SHP77 treated with DMSO at 0.1 percent for 48 hours (cell line): ENCODE measurements at places on chromosomes 11 and 22.

GRCh38 chr22:20248461-20248978 is 19.6 kb downstream of the RTN4R start:
- no peak for DNase-seq

DNA sequence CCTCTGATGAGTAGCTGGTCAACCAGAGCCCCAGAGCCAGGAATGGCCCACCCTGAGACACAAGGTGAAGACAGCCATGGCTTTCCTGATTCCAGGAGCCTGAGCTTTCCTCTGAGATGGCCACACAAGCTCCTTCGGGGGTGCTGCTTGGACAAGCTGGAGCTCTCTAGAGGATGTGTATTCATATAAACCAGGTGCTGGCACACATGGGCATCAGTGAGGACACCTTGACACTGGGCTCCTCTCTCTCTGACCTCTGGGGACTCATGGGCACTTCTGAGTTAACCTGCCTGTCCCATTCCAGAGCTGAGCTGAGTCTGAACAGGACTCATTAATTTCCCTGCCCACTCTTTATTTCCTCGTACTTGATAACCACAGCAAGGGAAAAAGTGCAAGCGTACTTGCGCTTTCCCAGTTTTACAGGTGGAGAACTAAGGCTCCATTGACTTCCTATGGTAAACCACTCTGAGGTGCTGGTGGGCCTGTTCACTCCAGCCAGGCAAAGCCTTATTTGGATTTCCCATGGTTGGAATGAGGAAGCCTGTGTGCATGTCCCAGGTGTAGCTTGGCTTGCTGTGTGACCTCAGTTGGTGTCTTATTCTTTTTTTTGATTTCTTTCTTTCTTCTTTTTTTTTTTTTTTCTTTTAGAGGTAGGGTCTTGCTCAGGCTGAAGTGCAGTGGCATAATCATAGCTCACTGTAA is 25.4 kb downstream of the INSC start:
- no peak for DNase-seq

- DNase-seq, result no peak
Measured at GRCh38 chr11:2215561-2216399, 44.2 kb upstream of the TH start.

GRCh38 chr11:117946156-117946841 is 17.1 kb upstream of the TMPRSS13 start:
- DNase-seq, result no peak

DNA sequence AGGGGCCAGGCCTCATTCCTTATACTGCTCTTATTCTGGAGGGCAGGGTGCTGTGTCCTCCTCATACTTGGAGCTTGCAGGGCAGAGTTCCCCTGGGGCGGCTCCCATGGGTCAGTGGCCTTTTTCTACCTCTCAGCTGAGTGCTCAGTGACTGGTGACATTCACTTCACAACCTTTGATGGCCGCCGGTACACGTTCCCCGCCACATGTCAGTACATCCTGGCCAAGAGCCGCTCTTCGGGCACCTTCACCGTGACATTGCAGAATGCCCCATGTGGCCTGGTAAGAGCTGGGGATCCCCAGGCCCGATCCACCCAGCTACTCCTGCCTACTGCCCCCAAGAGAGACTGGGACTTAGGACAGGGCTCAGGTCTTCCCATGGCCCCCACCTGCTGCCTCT is 14.5 kb downstream of the OTOG start:
- no peak for DNase-seq

DNA sequence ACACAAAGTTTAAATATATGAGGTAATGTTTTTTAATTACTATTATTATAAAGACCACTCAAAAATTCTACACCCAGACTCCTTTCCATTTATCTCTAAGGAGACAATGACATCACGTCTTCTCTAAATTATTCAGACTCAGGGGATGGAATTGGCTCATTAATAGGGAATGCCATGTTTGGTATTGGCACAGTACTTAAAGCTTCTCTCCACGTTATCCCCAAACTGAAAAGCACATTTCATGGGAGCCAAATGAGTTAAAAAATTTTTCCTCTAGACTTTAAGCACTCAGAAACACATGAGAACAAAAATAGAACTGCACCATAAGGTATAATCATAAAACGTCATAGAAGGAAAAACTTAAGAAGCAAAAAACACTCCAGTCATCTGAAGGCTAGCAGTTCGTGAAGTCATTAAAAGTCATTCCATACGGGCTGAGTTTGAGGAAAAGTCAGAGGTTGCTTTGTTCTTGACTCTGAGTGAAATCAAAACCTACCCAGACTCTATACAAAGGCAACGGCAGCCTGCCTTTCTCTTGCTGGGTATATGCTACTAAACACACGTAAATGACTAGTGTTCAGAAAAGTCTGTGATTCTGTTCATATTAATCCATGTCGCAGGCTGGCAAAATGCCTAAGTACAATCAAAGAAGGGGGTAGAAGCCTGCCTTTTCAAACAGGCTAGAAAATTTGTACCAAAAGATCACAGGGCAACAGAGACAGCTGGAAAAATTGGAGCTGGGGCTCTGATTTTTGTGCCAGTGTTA is 8.7 kb upstream of the MPPED2 start:
- no peak for DNase-seq

DNA sequence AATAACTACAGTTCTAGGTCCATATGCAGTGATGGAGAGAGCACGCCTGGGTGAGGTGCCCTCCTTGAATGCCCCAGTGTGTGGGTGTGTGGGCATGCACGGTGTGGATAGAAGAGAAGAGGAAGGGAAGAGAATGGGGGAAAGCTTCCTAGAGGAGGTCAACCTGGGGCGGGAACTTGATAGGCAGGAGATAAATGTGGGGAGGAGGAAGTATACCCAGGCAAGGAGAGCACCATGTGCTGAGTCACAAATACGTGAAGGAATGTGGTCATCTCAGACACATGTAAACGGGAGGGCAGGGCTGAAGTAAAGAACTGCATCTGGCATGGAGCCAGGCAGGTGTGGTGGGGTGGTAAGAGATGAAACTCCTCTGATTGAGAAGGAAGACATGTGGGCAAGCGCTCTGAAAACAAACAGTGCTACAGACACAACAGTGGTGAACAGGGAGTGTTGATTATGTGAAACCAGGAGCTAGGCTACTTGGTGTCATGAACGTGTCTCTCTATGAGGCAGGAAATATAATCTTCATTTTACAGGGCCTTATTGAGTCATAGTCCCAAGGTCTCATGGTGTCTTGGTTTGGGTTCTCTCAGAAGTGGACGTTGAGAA is 61.5 kb upstream of the EED start:
- DNase-seq, result no peak

GRCh38 chr11:67167091-67167490 is 48.0 kb downstream of the KDM2A start:
- no peak for DNase-seq

- no peak for DNase-seq
Measured at GRCh38 chr11:109853156-109853776, 239.9 kb upstream of the ZC3H12C start.

DNA sequence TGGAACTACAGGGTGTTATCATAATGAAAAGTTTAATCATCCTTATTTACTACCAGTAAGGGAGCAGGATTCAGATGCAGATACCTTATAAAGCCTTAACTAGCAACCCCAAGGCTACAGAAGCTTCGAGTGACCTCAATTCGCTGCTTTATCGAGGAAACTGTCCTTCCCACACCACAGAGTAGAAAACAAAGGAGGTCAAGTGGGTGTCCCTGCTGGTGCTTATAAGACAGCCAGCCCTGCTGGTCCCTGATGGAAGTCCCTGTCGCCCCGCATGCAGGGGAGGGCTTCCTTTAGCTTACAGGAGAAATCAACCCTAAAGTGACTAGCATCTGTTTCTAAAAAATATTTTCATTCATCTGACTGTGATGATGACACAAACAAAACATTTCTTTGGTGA is 7.3 kb downstream of the MN1 start:
- no peak for DNase-seq
